ENCODE measurements at places on chromosomes 11 and 22.

- peak; percentile 58 for DNase-seq
Observed at GRCh38 chr22:42621505-42622002, 6.9 kb upstream of the POLDIP3 start.

GRCh38 chr11:32987851-32988250, 27.8 kb upstream of the DEPDC7 start:
- DNase-seq = no peak

DNA sequence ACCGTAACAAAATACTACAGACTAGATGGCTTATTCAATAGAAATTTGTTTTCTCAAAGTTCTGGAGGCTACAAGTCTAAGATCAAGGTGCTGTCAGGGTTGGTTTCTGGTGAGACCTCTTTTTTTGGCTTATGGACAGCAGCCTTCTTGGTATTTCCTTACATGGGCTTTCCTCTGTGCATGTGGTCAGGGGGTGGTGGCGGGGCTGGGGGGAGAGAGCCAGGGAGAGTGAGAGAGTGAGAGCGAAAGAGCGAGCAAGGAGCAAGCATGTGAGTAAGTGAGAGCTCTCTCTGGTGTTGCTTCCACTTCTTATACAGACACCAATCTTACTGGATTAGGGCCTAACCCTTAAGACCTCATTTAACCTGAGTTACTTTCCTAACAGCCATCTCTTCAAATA, 181.5 kb downstream of the TMEM135 start:
- DNase-seq = no peak

GRCh38 chr11:123537726-123538125, 107.7 kb downstream of the GRAMD1B start:
- DNase-seq = no peak

DNA sequence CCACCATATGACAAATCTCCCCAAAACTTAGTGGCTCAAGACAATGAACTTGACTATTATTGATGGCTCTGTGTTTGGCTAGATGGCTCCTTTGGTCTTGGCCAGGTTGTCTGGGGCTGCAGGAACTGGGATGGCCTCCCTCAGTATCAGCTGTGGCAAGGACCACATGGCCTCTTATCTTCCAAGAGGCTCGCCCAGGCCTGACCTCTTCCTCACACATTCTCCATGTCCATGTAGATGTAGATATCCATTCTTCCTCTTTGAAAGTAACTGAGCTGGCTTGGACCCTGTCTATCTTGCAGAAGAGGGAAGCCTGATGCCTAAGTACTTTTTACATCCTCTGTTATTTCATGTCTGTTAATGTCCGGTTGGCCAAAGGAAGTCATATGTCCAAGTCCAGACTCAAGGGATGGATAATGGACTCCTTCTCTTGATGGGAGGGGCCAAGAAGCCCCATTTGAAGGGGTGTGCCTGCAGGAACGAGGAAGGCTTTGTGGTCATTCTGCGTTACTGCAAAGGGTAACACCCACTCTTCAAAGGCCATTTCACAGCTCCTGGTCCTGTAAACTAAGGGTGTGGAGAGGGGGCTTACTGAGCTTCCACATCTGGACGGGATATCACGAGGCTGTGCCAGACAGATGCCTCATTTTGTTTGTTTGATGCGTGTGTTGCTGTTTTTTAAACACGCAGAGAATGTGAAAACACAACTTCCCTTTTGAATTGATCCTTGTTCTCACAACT, 87.1 kb downstream of the GRIK4 start:
- DNase-seq = no peak

- no peak for DNase-seq
Observed at GRCh38 chr11:111539426-111540113, 950 bp upstream of the LAYN start.

DNA sequence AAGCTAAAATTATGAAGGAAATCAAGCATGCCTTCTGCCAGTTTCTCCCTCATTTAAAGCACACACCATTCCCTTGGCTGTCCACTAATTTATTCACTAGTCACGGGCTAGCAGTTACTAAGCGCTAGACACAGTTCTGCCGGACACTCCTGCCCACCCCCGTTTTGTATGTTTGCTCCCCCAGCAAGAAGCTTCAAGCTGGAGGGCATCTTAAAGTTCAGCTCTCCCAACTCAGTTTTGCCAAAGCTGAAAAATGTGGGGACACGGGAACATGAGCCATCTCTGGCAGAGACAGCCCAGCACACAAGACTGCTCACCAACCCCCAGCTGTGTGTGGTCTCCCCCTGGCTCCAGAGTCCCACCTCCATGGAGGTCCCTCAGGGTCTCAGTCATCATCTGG, 263.6 kb downstream of the BRD1 start:
- no peak for DNase-seq

DNA sequence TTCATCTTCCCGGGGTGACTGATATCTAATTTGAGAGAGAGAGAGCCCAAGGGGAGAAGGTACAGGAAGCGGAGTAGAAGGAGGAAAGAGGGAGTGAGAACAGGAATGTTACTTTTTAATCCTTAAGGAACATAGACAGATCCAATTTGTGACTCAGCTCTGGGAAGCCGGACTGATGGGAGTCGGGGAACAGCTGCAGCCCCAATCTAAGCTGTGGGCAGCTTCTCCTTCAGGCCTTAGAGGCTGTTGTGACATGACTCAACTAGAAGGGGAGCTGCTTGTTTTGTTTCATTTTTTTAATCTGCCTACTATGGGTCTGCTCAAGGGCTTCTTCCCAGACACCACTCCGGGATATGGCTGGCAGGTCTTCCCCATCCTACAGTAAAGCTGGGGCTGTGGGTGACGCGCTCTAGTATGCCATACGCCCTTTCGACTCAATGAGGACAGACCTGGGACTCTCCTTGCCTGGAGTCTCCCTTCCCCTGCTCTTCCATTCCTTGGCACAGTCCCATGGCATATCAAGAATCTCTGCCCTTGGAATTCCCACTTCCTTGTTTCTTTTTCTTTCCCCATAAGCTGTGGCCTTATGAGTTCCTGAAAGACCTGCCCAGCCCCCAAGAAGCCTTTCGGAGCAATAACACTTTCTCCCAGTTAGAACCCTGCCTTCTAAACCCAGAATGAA, 103.3 kb upstream of the AKIP1 start:
- DNase-seq = no peak

- no peak for DNase-seq
Observed at GRCh38 chr11:73652046-73652730, 5.8 kb downstream of the PLEKHB1 start.

DNA sequence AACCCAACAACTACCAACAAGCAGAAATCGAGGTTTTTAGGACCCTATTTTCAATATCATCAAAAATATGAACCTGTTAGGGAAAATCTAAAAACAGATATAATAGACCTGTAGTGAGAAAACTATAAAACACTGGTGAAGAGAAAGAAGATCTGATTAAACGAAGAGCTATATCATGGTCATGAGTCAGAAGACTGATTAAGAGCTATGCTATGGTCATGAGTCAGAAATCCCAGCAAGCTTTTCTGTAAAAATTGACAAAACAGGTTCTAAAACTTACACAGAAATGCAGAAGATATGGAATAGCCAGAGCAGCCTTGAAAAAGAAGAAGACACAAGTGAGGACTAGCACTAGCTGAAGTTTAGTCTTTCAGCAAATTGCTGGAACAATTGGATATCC, 345.0 kb downstream of the TBC1D22A start:
- DNase-seq = no peak

DNA sequence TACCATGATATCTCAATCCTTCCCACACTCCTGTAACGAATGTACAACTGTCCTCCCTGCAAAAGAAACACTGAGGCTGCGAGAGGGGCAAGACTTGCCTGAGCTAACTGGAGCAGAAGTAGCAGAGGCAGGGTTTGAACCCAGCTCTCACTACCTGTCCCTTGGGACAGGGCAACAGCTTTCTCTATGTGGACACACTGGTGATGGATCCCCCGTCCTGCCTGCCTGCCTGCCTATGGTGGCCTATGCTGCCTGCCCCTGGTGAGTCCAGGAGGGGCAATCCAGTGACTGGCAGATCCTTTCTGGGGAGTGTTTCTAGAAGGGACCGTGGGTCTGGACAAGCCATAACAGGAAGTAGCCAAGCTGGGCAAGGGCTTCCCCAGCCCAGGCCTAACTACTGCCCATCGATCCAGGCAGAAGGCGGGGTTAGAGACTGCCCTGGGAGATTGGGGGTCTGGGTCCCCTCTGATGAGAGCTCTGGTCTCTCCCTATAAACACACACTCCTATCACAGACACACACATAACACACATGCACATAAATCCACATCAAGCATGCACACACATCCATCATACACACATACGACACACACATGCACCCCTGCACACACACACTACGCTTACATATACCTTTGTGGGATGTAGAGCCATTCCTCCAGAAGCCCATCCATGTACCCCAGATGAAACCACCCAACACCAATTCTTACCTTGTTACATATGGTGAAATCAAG, 1.1 kb upstream of the EMID1 start:
- no peak for DNase-seq

DNA sequence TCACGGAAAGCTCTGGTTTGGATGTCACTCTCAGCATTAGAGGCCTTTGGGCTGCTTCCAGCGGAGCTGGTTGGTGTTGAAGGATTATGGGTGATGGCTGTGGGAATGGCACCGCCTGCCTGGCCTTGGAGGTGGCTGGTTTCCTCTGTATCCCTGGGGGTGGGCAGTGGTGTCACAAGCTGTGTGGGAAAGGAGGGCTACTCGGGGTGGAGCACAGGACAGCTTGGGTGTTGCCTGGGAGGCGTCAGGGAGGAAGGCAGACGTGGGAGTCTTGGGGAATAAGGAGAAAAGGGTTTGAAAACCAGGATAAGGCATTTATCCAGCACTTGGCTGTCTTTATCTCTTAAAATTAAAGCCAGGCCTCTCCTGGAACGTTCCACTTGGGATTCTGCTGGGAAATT, 71.8 kb downstream of the ADAMTS15 start:
- no peak for DNase-seq

DNA sequence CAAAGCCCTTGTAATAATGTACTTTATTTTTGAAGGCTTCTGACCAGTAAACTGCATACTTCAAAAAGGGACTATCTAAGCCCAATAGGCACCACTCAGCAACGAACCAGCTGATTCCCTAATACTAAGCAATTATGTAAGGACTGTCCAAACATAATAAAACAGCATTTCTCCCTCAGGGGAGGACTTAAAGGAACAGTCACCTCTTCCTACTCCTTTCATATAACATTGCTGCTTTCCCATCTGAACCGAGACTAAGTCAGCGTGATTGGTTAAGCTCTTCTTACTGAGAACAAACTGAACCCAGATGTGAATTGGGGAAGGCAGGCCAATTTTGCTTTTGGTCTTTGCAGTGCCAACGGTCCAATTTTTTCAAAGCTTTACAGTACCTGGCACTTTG, 420.0 kb downstream of the METTL15 start:
- DNase-seq = no peak

- DNase-seq = no peak
Observed at GRCh38 chr11:65859812-65860277, 388 bp upstream of the MUS81 start.

DNA sequence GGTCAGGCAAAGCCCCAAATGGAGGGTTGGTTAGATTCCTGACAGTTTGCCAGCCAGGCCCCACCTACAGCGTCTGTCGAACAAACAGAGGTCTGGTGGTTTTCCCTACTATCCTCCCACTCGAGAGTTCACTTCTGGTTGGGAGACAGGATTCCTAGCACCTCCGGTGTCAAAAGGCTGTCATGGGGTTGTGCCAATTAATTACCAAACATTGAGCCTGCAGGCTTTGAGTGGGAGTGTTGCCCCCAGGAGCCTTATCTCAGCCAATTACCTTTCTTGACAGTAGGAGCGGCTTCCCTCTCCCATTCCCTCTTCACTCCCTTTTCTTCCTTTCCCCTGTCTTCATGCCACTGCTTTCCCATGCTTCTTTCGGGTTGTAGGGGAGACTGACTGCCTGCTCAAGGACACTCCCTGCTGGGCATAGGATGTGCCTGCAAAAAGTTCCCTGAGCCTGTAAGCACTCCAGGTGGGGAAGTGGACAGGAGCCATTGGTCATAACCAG, 4.7 kb upstream of the TTC36 start:
- DNase-seq = no peak

GRCh38 chr11:94593030-94593429, 25.9 kb downstream of the PIWIL4 start:
- no peak for DNase-seq

GRCh38 chr22:47354668-47355387, 592.4 kb downstream of the TBC1D22A start:
- no peak for DNase-seq

All from D721Med (cell line).